Aorta (tissue), 5 donors: ENCODE measurements at places on chromosomes 16 and 17.

DNA sequence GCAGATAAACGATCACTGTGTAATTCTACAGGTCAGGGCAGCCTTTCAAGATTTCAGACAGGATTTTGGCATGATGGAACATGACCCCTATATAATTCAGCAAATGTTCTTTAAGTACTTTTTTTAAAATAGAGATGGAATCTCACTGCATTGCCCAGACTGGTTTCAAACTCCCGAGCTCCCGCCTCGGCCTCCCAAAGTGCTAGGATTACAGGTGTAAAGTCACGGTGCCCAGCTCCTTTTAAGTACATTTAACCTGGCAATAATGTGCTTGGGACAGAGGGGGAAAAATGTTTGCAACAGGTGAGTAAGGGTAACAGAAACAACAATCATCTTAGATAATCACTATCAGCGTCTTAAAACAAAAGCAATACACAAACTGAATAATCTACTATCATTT, 66.5 kb upstream of the PSMD7 start:
- H3K4me3 ChIP-seq = no peak overlapping the region
- no peak for DNase-seq
- no peaks in the 10 kb centered on the region for H3K4me1 ChIP-seq

DNA sequence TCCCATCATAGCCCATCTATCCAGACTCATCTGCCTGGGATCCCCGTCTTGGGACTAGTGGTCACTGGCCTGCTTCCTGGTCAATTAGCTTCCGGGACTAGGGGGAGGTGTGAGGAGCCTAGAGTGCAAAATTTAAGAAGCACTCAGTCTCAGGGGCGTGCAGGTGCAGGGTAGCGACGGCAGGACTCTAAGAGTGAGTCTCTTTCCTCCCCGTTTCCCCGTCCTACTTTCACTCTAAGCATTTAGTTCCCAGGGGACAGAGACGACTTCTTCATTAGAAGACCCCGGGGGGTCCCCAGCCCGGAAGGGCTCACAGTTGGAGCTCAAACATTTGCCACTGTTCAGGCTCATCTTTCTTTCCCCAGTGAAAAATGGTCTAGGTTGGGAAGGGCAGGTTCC, 677 bp upstream of the ZNHIT3 start:
- H3K4me1 ChIP-seq = no peaks in the 10 kb centered on the region
- H3K4me3 ChIP-seq = peak overlapping the region; percentile 17
- DNase-seq = no peak
- H3K27me3 ChIP-seq = no peaks in the 10 kb centered on the region
- no peak overlapping the region for H3K27ac ChIP-seq

DNA sequence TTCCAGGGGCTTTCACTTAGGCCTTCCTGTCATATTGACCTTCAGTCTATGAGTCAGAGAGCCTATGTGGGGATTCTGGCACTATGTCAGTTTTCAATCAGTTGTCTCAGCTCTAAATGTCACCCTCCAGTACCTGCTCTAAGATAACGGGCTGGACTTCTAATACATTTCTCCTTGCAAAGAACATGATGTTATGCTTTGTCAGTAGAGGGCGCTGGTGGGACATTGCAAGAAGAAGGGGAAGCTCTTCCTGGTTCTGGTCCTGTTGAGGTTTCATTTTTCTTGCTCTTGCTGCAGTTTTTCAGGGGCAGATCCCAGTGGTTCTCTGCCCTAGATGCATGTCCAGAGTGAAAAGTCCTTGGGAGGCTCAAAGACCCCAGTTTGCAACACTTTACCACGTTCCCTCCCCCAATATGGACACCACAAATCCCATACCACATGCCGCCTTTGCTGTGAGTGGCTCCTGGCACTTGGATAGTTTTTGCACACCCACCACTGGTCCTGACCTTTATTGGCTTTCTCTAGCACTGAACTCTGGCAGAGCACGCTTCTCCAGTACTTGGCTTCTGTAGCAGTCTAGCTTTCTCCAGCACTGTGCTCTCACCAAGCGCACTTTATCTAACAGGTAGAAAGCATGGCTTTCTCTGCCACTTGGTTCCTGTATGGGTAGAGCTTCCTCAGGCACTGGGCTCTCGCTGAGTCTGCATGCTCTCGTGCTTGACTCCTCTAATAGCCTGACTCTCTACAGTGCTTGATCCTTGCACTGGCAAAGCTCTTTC, 49.0 kb downstream of the BCL7C start:
- H3K27ac ChIP-seq = peak overlapping the region; percentile 66
- peak; percentile 76 for DNase-seq
- peaks cover 2% of the 10 kb centered on the region for H3K4me1 ChIP-seq
- no peaks in the 10 kb centered on the region for H3K27me3 ChIP-seq

GRCh38 chr16:89294486-89294885, 77.0 kb downstream of the ZNF778 start:
- no peaks in the 10 kb centered on the region for H3K27me3 ChIP-seq
- H3K27ac ChIP-seq = no peak overlapping the region

- no peaks in the 10 kb centered on the region for H3K4me1 ChIP-seq
- DNase-seq = no peak
- no peak overlapping the region for H3K27ac ChIP-seq
- H3K36me3 ChIP-seq = no peaks in the 10 kb centered on the region
- H3K27me3 ChIP-seq = no peaks in the 10 kb centered on the region
- no peak overlapping the region for H3K4me3 ChIP-seq
These were observed 1551.7 kb upstream of the GOT2 start for GRCh38 chr16:60285794-60286193.

DNA sequence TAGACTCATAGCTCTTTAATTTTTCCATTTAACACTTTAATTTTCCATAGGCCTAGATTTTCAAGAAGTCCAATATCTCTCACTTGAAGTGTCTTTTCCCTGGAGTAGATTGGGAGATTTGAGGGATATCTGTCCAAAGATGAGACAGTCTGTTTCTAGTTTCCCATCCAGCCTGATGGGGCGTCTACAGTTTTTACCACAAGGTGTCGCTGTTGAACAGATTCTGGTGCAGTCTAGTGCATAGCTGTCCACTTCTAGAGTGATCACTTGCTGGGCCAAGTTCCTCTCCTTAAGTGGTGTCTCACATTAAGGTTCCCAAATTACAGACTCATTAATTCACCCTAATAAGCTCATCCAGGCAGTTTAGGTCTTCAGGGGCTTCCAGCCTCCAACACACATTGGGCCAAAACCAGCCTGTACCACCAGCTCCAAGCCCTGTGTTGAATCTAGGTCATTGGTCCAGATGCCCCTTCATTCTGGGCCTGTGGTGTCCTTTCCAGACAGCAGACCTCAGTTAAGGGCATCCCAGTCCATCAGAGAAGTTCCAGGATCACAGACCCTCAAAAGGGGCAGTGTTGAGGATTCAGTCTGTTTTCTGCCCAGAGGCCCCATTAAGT, 9.4 kb downstream of the SNX20 start:
- no peaks in the 10 kb centered on the region for H3K36me3 ChIP-seq
- H3K4me3 ChIP-seq = no peak overlapping the region
- no peaks in the 10 kb centered on the region for H3K27me3 ChIP-seq
- no peak overlapping the region for H3K27ac ChIP-seq
- DNase-seq = no peak
- H3K4me1 ChIP-seq = no peaks in the 10 kb centered on the region
